ENCODE measurements at places on chromosomes 12 and 14. TPM values are rescaled to one million over a fixed set of nuclear protein-coding genes. Genes with fewer than 3 reads are reported as not detected.

DNA sequence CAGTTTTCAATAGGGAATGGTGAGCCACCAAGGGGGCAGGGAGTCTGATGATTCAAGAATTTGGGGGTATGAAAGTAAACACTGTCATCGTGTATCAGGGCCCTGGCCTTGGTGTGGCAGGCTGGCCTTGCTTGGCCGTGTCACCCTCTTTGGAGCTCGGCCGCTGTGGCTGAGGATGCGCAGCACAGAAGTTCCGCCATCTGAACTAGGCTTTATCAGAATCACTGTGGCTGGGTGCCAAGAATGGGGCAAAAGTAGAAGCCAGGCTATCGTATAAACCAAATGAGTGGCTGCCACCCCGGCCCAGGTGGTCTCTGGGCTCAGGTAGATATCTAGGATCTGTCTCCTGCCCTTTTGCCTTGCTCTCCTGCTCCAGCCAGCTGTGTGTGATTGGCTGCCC is 137.4 kb downstream of the PAPOLA start:
- no peak for DNase-seq

KCNH3 gene
- 0.44 TPM for total RNA-seq

GZMB gene
- total RNA-seq, result 0.68 TPM

FAM90A1 gene
- total RNA-seq, result 0.39 TPM

GRCh38 chr12:23898121-23898520 is 51.3 kb downstream of the SOX5 start:
- DNase-seq, result no peak

KRT6B gene
- not detected for total RNA-seq

Data from WTC11 (cell line).